HT1080 (cell line): ENCODE measurements at places on chromosomes 2 and 18.

DNA sequence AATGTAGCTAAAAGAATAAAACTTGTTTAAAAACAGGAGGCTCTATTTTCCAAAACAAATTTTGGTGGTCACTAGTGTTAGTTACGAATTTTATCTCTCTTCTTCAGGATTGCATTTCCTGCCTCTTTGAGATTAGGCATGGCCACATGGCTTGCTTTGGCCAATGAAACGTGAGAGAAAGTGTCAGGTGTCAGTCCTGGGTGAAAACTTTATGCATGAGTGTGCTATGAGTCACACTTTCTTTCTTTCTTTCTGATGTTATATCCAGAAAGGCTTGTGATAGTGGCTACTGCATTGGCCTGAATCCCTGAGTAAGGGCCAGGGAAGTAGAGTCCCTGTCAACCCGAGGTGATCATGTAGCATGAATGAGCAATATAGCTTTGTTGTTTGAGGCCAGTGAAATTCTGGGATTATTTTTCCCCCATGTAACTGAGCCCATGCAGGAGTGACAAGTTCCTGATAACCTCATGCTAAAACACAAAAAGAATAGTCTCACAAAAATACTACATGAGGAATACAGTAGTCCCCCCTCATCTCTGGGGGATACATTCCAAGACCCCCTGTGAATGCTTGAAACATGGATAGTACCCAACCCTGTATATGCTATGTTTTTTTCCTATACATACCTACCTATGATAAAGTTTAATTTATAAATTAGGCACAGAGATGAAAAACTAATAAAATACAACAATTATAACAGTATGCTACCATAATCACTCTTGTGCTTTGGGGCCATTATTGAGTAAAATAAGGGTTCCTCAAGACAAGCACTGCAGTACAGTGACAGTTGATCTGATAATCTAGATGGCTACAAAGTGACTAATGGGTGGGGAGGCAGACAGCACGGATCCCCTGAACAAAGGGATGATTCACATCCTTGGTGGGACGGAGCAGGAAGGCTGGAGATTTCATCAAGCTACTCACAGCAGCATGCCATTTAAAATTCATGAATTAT is 109.5 kb downstream of the CDC42EP3 start:
- peak; percentile 96 for DNase-seq

GRCh38 chr2:120430501-120430830 is 84.5 kb downstream of the INHBB start:
- DNase-seq, result no peak

DNA sequence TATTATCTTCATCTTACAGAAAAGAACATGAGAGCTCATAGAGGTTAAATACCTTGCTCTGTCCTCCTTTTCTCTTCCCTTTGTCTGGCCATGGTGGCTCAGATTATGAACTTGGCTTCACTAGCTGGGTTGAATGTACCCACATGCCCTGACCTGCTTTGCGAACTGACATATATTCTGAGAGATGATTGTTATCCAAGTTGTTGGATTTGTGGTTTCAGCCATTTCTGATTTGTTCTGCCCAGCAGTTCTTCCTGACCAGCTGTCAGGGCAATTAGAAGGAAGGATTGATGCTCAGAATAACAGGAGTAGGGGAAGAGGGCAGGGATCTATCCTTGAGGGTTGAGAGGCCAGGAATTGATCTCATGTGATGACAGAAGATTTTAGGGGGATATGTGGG is 236.8 kb upstream of the FAM98A start:
- no peak for DNase-seq

- DNase-seq, result no peak
Measured at GRCh38 chr2:70974592-70974991, 3.8 kb upstream of the ANKRD53 start.

- no peak for DNase-seq
Measured at GRCh38 chr2:203893840-203894239, 26.3 kb downstream of the CTLA4 start.

GRCh38 chr2:129766374-129766993 is 213.0 kb upstream of the RAB6C start:
- no peak for DNase-seq

DNA sequence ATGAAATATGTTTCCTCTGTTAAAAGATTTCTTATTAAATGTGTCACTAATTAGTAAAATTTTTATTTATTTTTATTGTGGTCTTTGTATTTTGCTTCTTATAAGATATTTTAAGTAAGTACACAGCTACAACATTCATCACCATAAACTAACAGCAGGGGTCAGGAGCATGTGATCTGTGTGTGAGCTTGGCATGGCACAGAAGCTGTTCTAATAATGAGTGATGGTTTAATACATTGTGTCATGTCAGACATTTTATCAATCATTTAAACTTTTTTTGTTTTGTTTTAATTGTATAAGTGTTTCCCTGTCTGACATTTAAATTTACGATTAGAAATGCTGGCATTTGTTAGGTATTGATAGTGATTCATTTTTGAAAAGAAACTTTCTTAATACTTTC is 585.4 kb downstream of the DSC3 start:
- no peak for DNase-seq

- DNase-seq, result no peak
Measured at GRCh38 chr2:45973426-45973825, 322.0 kb downstream of the PRKCE start.

- peak; percentile 8 for DNase-seq
Measured at GRCh38 chr2:63738019-63738418, 103.7 kb upstream of the UGP2 start.

- DNase-seq, result no peak
Measured at GRCh38 chr2:175436076-175436475, 254.6 kb upstream of the ATP5MC3 start.

DNA sequence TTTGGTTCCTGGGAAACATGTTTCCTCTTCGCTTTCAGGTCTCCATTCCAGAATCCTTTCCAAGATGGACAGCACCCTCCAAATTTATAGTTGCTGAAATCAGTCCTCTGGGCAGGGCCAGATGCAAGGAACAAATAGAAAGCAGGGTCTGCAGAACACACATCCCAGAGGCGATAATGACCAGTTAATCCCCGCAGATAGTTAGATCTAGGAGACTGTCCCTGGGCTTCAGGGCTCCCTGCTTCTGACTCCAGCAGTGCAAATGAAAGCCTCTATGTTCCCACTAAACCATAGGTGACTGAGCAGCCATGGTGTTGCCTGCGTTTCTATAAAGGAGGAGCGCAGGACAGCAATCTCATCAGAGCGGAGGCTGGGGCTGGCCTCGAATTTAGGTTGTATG is 38.7 kb downstream of the SRSF7 start:
- no peak for DNase-seq

DNA sequence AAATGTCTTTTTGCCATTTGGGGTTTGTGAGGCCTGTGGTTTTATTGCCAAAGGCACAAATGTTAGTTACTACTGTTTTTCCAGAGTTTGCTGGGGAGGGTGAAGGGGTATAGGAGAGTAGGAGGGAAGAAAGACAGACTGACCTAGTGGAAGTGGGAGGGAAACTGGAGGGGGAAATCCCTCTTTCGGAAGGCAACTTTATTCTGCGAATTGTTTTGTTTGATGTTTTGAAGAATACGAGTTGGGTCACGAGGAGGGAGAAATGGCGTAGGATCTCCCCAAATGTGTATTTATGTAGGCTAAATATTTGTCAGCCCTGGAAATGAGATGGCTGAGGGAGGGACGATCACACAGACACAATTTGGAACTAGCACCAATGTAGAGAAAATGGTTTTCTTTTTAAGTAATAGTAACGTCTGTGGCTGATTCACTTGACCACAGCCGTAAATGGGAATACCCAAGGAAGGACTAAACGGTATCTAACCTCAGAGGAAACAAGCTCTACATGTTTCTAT is 172.3 kb downstream of the ICOS start:
- DNase-seq, result no peak

DNA sequence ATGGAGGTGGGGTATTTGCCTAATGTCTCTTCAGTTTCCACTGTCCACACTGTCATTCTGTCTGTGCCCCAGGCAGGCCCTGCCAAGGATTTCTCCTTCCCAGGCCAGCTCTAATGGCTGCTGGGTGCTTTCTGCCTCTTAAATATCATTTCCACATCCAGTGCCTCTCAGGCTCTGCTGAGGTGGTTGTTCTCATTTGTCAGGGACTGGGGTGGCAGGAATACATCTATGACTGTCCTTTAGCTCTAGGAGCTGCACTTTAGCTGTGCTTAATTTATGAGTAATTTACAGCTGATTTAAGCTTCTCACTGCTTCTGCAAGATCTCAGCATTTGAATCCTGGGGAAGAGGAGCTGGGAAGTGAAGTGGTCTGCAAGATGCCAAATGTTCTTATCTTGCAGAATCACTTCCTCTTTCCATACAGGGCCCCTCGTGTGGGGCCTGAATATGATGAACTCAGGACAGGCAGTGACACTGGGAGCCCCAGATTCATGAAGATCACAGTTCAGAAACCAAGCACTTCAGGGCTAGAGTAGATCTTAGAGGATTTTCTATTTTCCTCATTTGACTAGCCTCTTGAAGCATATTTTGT is 150.2 kb downstream of the FSHR start:
- DNase-seq, result no peak

DNA sequence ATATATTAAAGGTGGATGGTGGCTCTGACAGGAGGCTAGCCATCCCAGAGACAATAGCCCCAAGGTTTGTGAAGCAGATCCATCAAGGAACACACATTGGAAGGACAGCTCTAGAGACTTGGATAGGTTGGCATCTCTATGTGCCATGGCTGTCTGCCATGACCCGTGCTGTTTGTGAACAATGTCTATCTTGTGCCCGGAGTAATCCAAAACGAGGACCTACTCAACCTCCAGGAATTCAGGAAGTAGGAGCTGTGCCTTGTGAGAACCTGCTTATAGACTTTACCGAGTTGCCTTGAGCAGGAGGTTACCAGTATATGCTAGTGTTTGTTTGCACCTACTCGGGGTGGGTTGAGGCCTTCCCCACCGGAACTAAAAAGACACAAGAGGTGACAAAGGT is 43.1 kb upstream of the SELENOI start:
- peak; percentile 63 for DNase-seq

GRCh38 chr18:22272242-22272641 is 102.9 kb downstream of the GATA6 start:
- no peak for DNase-seq

DNA sequence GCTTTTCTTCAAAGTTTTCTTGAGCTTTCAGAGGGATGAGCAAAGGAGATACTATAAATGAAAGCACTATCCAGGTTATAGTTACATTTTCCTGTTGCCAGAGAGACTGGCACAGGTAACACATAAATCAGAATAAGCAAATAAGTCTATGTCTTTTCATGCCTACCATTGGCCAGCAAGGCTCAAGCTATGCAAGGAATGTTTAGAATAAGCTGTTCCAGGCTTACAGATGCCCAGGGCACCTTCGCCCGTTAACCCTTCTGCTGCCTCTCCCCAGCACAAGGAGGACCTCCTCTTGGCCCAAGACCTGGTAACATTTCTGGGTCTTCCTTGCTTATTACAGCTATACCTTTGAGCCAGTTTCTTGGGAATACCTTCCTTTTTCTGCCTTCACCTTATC is 233.7 kb upstream of the MEIS1 start:
- DNase-seq, result no peak

- peak; percentile 37 for DNase-seq
Measured at GRCh38 chr2:31729442-31730092, 148.8 kb upstream of the SRD5A2 start.

GRCh38 chr2:45067859-45068570 is 58.8 kb upstream of the SIX2 start:
- DNase-seq, result no peak

DNA sequence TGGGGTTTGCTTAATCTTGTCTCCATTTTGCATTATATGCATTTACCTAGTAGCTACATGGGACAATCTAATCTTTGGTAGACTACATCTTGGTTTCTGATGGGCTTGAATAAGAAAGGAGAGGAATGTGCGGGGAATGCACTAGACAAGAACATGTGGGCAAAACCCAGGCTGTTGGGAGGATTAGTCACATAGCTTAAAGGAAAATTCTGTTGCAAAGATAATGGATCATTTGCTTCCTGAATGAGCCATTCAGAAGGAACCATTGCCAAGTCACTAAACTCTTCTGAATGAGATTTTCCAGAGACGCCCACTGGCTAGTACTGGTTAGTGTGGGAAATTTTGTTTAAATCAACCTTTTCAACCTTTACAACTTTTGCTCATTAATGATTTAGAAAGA is 84.8 kb downstream of the OSBPL6 start:
- peak; percentile 92 for DNase-seq
